ENCODE measurements at places on chromosomes 7 and 10.

GRCh38 chr10:101441541-101442455 lies 87.8 kb downstream of the BTRC start:
- no peak for DNase-seq

- no peak for DNase-seq
These were observed 71.4 kb downstream of the TCF7L2 start for GRCh38 chr10:113021268-113022040.

GRCh38 chr10:73209705-73210104 lies 37.4 kb downstream of the DNAJC9 start:
- DNase-seq: no peak

DNA sequence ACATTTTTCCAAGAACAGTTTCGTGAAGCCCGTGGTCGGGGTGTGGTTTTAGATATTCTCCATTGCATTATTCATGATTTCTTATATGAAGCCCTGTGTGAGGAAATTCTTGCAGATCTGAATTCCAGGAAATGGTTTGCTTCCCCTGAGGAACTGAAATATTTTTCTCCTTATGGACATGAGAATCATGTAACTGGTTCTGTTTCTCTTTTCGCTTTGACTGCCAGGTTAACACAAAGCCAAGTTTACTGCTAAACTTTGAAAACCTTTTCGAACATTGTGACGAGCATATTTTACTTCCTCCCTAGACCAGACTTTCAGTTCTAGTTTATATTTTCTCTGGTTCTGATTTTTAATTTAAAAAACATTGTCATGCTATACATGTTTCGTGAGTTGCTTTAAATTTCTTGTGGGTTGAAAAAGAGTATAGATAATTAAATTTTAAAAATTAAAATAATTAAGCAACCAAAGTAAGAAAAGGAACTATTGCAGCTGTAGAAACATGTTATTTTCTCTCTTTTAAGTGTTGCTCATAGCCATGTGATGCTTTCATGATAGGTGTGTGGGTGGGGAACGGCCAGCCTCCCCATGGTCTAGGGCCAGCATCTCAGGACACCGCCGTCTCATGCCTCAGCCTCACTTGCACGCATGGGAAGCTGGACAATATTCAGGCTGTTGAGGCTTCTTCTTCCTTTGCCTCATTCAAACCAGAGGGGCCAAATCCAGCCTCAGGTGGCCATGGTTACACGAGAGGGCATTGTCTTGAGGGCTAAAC lies 97.1 kb downstream of the CREB5 start:
- no peak for DNase-seq

DNA sequence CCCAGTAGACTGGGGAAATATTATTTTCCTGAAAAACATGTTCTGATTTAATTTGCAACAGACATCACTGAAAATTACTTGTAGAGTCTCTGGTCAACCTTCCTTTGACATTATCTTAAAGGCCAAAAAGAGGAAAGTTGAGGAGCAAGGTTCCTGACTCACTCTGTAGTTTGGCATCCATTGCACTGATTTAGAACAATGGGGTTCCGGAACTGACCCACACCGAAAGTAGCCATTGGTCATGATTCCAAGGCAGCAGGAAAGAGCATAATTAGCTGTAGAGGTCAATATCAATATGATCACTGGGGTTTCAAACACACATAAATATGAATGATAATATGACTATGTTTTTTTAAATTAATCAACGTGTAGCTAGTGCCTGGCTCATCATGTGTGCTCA lies 65.8 kb downstream of the DNMBP start:
- no peak for DNase-seq

GRCh38 chr10:5293691-5294550 lies 70.8 kb upstream of the UCN3 start:
- DNase-seq: no peak

DNA sequence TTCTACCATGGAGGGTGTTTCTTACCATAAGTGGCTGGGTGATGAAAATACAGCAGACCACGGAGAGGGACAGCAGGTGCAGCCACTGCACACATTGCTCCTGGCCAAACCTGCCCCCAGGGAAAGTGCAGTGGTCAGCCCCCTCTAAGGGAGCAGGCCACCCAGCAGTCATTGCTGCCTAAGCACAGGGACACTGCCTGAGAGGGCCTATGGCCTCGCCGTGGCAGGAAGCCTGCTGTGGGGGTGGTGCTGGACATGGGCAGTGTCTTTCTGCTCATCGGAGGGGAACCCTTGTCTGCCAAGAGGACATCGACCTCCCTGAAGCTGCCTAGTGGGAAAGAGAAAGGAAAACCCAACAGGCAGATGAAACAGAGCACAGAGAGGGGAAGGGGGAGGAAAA lies 118.3 kb downstream of the PKD1L1 start:
- no peak for DNase-seq

DNA sequence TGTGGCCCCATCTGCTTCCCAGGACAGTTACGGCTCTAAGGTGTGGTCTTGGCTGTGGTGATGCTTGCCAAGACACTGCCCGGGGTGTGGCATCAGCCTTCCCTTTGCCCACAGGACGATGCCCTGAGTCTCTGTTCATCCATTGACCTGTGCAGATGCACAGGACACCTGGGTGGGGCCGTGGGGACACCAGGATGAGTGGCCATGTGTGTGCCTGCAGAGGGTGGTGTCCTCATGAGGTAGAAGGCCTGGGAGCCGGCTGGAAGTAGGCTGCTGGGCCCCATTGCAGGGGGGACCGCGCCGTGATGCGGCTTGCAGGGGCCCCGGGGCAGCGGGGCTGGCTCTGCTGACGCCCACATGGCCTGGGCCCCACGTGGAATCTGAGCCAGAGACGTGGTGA lies 22.4 kb upstream of the PWWP2B start:
- DNase-seq: no peak

DNA sequence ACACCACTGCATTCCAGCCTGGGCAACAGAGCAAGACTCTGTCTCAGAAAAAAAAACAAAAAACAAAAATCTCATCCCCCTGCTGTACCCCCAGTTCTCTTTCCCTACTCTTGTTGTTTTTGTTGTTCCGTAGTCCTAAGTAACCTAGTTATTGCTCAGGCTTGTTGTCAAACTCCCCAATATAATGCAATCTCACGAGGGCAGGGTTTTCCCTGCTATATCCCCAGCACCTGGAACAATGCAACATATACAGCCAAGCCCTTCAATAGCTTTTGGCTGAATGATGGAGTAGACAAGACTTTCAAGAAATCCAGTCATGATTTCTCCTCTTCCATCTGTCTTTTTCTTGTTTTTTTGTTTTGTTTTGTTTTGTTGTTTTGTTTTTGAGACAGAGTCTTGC lies 10.2 kb downstream of the ACSL5 start:
- no peak for DNase-seq
